Breast epithelium (tissue), 4 donors: ENCODE measurements at places on chromosomes 7 and 10. TPM values are rescaled to one million over a fixed set of nuclear protein-coding genes. Genes with fewer than 3 reads are reported as not detected.

The CYP26A1 gene
- total RNA-seq: 2.3 TPM

The GPC2 gene
- 3.6 TPM for total RNA-seq

The IFIT1B gene
- not detected for total RNA-seq

DNA sequence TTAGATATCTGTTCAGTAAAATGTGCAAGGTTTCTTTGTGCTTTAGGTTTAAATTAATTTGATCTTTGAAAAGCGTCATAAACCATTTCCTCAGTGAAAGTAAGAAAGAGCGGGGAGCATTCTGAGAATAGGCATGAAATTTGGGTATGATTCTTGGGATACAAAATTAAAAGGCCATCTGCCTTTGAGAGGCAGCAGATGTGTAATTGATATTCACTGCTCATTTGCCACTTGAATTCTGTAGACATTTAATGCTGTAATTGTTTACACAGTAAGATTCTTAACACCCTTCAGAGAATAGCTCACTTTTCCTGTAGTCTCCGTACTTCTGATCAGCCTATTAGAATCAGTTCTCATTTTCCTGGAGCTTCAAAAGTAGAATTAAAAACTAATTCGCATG is 18.7 kb downstream of the FRMD4A start:
- DNase-seq: no peak

DNA sequence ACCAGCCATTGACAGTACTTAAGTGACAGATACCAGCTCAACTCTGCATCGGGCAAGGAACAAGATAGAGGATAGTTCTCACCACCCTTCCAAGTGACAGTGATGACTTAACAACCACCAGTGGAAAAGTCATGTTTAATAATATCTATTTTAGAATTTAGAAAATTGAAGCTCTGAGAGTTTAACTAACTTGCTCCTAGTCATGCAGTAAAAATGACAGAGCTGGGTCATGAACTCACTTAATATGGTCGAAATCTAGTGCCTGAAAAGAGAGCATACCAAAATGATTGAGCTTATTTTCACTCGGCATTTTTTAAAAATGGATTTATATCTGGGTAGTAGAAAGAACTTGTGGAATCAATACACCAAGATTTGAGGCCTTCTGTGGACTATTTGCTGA is 367.8 kb upstream of the IGFBP3 start:
- no peak for DNase-seq

GRCh38 chr10:13627459-13628310 is 40.9 kb downstream of the PRPF18 start:
- DNase-seq: no peak

DNA sequence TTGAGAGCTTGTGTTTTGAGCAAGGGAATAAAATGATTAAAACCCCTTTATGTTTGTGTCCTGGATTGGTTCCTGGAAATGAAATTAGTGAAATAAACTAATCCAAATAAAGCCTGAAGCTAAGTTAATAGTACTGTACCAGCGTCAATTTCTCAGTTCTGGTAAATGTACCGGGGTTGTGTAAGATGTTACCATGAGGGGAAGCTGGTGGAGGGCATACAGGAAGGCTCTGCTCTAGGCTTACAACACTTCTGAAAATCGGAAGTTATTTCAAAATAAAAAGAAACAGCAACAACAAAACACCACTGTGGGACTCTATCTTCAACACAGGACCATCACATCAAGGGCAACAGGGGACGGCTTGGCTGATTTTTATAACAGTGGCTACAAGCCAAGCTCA is 257.0 kb downstream of the CREB5 start:
- DNase-seq: no peak

GRCh38 chr7:156840134-156840533 is 52.8 kb downstream of the LMBR1 start:
- DNase-seq: no peak

DNA sequence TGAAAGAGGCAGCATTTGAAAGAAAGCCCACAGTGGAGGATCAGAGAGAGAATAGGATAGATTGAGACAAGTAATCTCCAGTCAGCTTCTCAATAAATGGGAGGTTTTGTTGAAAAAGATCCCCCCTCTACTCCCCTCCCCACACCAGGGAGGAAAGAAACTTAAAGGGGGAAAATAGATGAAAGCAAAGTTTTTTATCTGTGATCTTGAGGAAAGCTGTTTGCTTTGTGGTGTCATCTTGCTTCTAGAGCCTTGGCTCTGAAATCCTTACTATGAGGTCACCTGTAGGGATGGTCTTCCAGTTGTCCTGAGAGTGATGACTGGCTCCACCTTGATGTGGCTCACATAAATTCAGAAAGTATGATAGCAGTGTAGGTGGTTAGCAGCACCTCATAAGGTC is at the start of gene SPAM1:
TSS of gene SPAM1 (plus strand) at position 301 of the 400 bp plus-strand sequence. CDS start 28,330 bp downstream, outside the sequence.
- no peak for DNase-seq
